PC-3 (cell line): ENCODE measurements at places on chromosomes 7 and 10. TPM values are rescaled to one million over a fixed set of nuclear protein-coding genes. Genes with fewer than 3 reads are reported as not detected.

The C10orf67 gene
- 0.15 and 0.29 TPM in 2 replicates for total RNA-seq

The LRRC17 gene
- 0.11 TPM in 1 of 2 replicates, not detected in the other for total RNA-seq

The ZNF786 gene
- 4.2 and 6.3 TPM in 2 replicates for total RNA-seq

The PNLIPRP2 gene
- not detected in 2 replicates for total RNA-seq

The LAMTOR4 gene
- total RNA-seq = 107 and 146 TPM in 2 replicates

The CPA4 gene
- total RNA-seq = 10.1 and 22.1 TPM in 2 replicates

The CHST3 gene
- total RNA-seq = 12.7 and 17.0 TPM in 2 replicates

The FGFR2 gene
- 0.17 and 0.36 TPM in 2 replicates for total RNA-seq

DNA sequence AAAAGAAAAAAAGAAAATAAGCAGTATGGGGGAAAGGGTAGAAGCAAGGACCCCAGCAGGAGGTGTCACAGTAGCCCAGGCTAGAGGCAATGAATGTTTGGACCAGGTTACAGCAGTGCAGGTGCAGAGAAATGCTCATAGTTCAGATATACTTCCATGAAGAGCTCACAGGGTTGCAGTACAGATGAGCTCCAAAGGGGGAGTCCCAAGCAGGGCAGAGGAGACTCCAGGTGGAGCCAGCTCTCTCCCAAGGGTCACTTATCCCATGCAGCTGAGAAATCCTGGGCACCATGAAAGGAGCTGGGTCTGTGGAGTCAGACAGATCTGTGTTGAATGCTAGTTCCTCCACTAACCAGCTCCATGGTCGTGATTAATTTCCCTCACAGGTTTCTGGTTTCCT lies 174.9 kb downstream of the C7orf25 start:
- H3K4me1 ChIP-seq = no peaks in the 10 kb centered on the region
- no peak overlapping the region for H3K4me3 ChIP-seq
- DNase-seq = peak; percentile 37
- H3K27ac ChIP-seq = no peak overlapping the region
- no peaks in the 10 kb centered on the region for H3K27me3 ChIP-seq

DNA sequence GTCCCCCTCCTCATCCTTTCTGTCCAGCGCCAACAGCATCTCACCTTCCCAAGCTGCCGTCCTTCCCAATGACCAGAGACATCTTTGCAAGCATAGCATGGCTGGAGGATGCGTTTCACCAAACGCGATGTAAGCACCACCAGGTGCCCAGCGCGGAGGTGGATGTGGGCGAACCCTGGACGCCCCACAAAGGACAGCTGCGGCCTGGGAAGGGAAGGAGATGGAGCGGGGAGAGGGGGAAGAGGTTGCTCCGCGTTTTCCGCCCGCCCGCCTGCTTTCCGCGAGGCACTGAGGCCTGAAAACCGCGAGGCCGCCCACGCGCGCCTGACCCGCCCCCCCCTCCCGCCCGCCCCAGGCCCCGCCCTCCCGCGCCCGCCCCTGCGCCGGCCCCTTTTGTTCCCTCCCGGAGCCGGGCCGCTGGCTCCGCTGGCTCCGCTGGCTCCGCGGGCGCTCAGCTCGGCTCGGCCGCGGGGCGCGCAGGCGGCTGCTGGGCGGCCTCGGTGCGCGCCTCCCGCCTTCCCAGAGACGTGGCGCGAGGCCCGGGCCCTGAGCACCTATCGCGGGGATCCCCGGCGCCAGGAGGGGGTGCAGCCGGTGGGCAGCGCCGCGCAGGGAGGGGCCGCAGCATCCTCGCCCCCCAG lies at the start of gene CLIP2:
Gene CLIP2, plus strand, starts transcription at position 390 of the 641 bp plus-strand sequence. CDS start 28,140 bp downstream, outside the sequence.
- peaks cover 19% of the 10 kb centered on the region for H3K4me1 ChIP-seq
- peak; percentile 72 for DNase-seq
- H3K36me3 ChIP-seq = no peaks in the 10 kb centered on the region

- peaks cover 53% of the 10 kb centered on the region for H3K27me3 ChIP-seq
- DNase-seq = no peak
- no peaks in the 10 kb centered on the region for H3K36me3 ChIP-seq
- peaks cover 6% of the 10 kb centered on the region; the same call in 1 of the 2 replicates for H3K4me1 ChIP-seq
These were observed 9.4 kb downstream of the DLX5 start for GRCh38 chr7:97015279-97015678.

DNA sequence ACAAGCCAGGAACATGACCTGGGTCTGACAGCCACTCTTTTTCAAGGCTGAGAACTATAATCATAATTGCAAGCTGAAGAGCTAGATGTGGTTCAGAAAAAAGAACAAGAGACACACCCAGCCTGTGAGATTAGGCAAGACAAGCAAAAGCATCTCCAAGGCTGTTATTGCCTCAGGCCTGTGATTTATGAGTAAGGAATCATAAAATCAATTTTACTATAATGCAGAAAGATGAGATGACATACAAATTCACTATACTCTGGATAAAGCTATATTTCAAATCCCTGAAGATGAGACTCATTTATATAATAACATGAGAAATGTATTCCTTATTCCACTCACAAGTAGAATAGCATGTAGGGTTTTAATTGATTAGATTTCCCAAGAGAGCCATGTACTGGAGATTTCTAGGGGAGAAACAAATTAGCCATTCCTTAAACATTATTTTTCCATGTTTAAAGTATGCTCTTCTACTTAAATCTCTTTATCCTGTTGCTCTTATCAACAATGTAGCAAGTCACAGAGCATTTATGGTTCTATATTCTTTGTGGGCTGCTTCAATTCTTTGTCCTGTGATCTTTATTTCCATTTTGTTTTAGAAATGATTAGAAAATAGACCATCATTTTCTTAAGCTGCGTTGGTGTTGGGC lies 47.4 kb downstream of the FHIP2A start:
- no peaks in the 10 kb centered on the region for H3K36me3 ChIP-seq
- peaks cover 17% of the 10 kb centered on the region for H3K4me1 ChIP-seq
- peak; percentile 53 for DNase-seq

- H3K4me1 ChIP-seq = peaks cover 41% of the 10 kb centered on the region
- no peaks in the 10 kb centered on the region for H3K27me3 ChIP-seq
- peak overlapping the region; percentile 16 for H3K4me3 ChIP-seq
- H3K27ac ChIP-seq = peak overlapping the region; percentile 73
These were observed 178.4 kb upstream of the ADO start for GRCh38 chr10:62626079-62626478.

DNA sequence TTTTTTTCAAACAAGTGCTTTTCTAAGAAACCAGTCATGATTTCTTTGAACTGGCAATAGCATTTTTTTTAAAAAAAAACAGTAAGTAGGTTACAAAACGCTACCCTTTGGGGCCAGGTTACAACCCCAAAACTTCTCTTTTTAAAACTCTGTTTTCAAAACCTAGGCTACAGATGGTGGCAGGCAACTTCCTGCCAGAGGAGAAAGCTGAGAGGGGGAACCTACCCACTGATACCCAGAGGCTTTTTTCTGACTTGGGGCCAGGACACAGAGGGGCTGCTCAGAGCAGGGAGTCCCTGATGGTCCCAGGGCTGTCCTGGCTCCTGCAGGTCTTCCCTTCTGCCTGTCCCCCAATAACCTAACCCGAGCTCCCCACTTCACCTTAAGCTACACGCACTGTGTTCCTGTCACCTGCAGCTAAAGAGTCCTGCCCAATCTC lies 6.9 kb downstream of the STN1 start:
- H3K36me3 ChIP-seq = peaks cover 11% of the 10 kb centered on the region
- H3K4me1 ChIP-seq = peaks cover 43% of the 10 kb centered on the region
- H3K27me3 ChIP-seq = no peaks in the 10 kb centered on the region
- no peak for DNase-seq
- no peak overlapping the region for H3K4me3 ChIP-seq

- peak overlapping the region; percentile 73 for H3K4me3 ChIP-seq
- H3K4me1 ChIP-seq = peaks cover 10% of the 10 kb centered on the region
These were observed 874 bp upstream of the BAMBI start for GRCh38 chr10:28676326-28676967.

- no peaks in the 10 kb centered on the region for H3K4me1 ChIP-seq
- H3K36me3 ChIP-seq = peaks cover 24% of the 10 kb centered on the region
- no peaks in the 10 kb centered on the region for H3K27me3 ChIP-seq
- H3K4me3 ChIP-seq = no peak overlapping the region
- no peak for DNase-seq
- H3K27ac ChIP-seq = no peak overlapping the region
These were observed 39.6 kb upstream of the ATP6V0A4 start for GRCh38 chr7:138837627-138838026.

GRCh38 chr7:81632418-81632817 lies 137.4 kb downstream of the HGF start:
- H3K27me3 ChIP-seq = no peaks in the 10 kb centered on the region
- H3K27ac ChIP-seq = no peak overlapping the region
- peaks cover 32% of the 10 kb centered on the region for H3K4me1 ChIP-seq
- H3K4me3 ChIP-seq = no peak overlapping the region
- DNase-seq = peak; percentile 40

DNA sequence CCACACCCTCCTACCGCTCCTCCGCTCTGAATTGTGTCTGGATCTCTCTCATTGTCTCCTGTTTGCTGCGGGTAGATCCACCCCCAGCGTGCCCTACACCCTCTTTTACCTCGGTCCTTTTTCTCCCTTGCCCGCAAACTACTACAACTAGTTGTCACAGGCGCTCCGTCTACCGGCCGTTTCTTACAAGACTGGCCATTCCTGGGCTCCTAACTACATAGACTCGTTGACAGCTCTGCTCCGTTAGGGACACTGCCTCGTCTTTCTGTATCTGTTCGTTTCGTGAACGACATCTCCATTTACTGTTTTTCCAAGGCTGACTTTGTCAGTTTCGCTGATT lies 786 bp downstream of the TAF3 start:
- H3K27me3 ChIP-seq = no peaks in the 10 kb centered on the region
- DNase-seq = peak; percentile 34
- no peaks in the 10 kb centered on the region for H3K36me3 ChIP-seq
- H3K4me1 ChIP-seq = peaks cover 8% of the 10 kb centered on the region; the same call in 1 of the 2 replicates
- no peak overlapping the region for H3K27ac ChIP-seq

GRCh38 chr10:83886871-83887270 lies 252.4 kb upstream of the GHITM start:
- no peaks in the 10 kb centered on the region for H3K4me1 ChIP-seq
- DNase-seq = no peak
- no peaks in the 10 kb centered on the region for H3K36me3 ChIP-seq
- H3K4me3 ChIP-seq = no peak overlapping the region
- H3K27me3 ChIP-seq = no peaks in the 10 kb centered on the region
- no peak overlapping the region for H3K27ac ChIP-seq

GRCh38 chr10:103685880-103686669 lies 169.3 kb downstream of the SH3PXD2A start:
- H3K27ac ChIP-seq = no peak overlapping the region
- DNase-seq = peak; percentile 64
- no peaks in the 10 kb centered on the region for H3K36me3 ChIP-seq
- H3K4me1 ChIP-seq = no peaks in the 10 kb centered on the region
- H3K4me3 ChIP-seq = no peak overlapping the region

- H3K4me3 ChIP-seq = no peak overlapping the region
- H3K27ac ChIP-seq = no peak overlapping the region
- no peak for DNase-seq
- no peaks in the 10 kb centered on the region for H3K4me1 ChIP-seq
These were observed 33.7 kb downstream of the GRK5 start for GRCh38 chr10:119241066-119241465.

GRCh38 chr10:129059977-129060376 lies 407.1 kb upstream of the MGMT start:
- no peak overlapping the region for H3K4me3 ChIP-seq
- H3K4me1 ChIP-seq = no peaks in the 10 kb centered on the region
- no peak for DNase-seq
- H3K27ac ChIP-seq = no peak overlapping the region
- H3K36me3 ChIP-seq = no peaks in the 10 kb centered on the region
- H3K27me3 ChIP-seq = no peaks in the 10 kb centered on the region

DNA sequence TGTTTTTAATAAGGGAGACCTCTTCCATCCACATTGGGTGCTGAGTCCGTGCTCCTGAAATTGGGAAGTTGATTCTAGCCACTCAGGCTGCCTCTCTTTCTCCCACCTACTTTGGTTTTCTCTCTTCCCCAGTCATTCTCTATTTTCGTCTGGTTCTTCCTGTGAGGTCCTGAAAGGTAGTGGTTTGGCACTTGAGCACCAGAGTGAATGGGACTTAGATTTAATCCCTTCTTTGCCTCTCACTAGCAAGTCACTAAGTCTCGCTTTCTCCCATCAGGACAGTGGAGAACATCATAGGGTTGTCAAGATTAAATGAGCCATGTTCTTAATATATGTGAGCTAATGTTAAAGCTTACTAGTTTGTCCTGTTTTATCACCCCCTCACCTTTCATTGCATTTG lies 4.0 kb upstream of the AASS start:
- DNase-seq = no peak
- H3K36me3 ChIP-seq = no peaks in the 10 kb centered on the region
- H3K4me3 ChIP-seq = no peak overlapping the region
- peaks cover 9% of the 10 kb centered on the region for H3K27me3 ChIP-seq
- no peak overlapping the region for H3K27ac ChIP-seq

GRCh38 chr10:557792-558328 lies 131.6 kb downstream of the DIP2C start:
- no peak for DNase-seq
- no peaks in the 10 kb centered on the region for H3K27me3 ChIP-seq
- H3K4me3 ChIP-seq = no peak overlapping the region
- H3K4me1 ChIP-seq = peaks cover 13% of the 10 kb centered on the region; the same call in 1 of the 2 replicates

- peak; percentile 99 for DNase-seq
- no peaks in the 10 kb centered on the region for H3K27me3 ChIP-seq
- no peaks in the 10 kb centered on the region for H3K36me3 ChIP-seq
- H3K4me1 ChIP-seq = peaks cover 65% of the 10 kb centered on the region
- peak overlapping the region; percentile 16 for H3K4me3 ChIP-seq
These were observed 178.8 kb downstream of the REEP3 start for GRCh38 chr10:63699785-63700613.

DNA sequence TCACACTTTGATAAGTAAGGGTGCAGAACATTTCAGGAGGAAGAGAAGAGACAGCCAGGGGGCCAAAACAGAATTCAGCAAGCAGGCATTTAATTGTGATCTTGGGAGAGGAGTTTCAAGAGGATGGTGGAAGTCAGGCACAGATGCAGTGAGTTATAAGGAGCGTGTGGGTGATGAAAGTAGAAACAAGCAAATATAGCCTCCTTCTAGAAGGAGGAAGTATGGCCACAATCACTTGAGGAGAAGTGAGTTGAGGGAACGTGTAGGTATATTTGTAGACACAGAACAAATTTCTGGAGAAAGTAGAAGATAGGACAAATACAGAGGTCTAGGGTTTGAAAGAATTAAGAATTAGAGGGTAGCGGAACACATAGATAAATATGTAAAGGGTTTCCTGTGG lies 165.8 kb downstream of the CACNB2 start:
- DNase-seq = no peak
- H3K4me1 ChIP-seq = no peaks in the 10 kb centered on the region
- H3K27me3 ChIP-seq = no peaks in the 10 kb centered on the region
- H3K36me3 ChIP-seq = no peaks in the 10 kb centered on the region
- no peak overlapping the region for H3K27ac ChIP-seq

DNA sequence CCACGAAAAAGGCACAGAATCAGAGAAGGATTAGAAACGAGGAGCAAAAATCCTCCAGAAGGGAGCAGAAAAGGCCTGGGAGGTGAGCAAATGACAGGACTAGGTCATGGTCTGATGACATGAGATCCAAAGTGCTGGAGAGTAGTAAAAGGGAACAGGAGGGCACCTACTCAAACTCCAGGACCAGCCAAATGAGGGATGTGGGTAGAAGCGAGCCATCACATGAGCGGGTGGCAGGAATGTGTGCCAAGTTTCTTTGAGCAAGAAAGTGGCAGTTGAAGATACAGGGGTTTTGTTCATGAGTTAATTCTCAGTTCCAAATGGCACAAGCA lies 112.6 kb downstream of the RNF32 start:
- H3K36me3 ChIP-seq = no peaks in the 10 kb centered on the region; the same call in 1 of the 2 replicates
- DNase-seq = no peak
- H3K4me3 ChIP-seq = no peak overlapping the region
- H3K27me3 ChIP-seq = no peaks in the 10 kb centered on the region

- H3K27ac ChIP-seq = no peak overlapping the region
- H3K36me3 ChIP-seq = peaks cover 30% of the 10 kb centered on the region
- H3K4me1 ChIP-seq = peaks cover 1% of the 10 kb centered on the region; the same call in 1 of the 2 replicates
These were observed 9.2 kb downstream of the BNIP3 start for GRCh38 chr10:131972474-131973071.

GRCh38 chr10:101092881-101093354 lies 31.1 kb downstream of the KAZALD1 start:
- DNase-seq = peak; percentile 17
- H3K27ac ChIP-seq = no peak overlapping the region
- no peaks in the 10 kb centered on the region for H3K36me3 ChIP-seq
- peaks cover 51% of the 10 kb centered on the region for H3K4me1 ChIP-seq
